HCT116 (cell line): ENCODE measurements at places on chromosomes 3 and 15. TPM values are rescaled to one million over a fixed set of nuclear protein-coding genes. Genes with fewer than 3 reads are reported as not detected.

The C3orf20 gene
- total RNA-seq, result 0.20 TPM

The ARMC8 gene
- total RNA-seq, result 36.2 TPM

The ACKR2 gene
- total RNA-seq, result 0.76 TPM

The ANKRD63 gene
- total RNA-seq, result 0.89 TPM

The LMAN1L gene
- 0.17 TPM for total RNA-seq

The B4GALT4 gene
- 15.9 TPM for total RNA-seq

The C3orf22 gene
- total RNA-seq, result not detected

The CCDC9B gene
- total RNA-seq, result 15.6 TPM

The UBE2Q2 gene
- 12.3 TPM for total RNA-seq

The SPSB4 gene
- 0.57 TPM for total RNA-seq

The RFTN1 gene
- total RNA-seq, result 3.9 TPM

The CADM2 gene
- not detected for total RNA-seq

The POLQ gene
- total RNA-seq, result 12.3 TPM

The GOLGA6A gene
- total RNA-seq, result 0.39 TPM

The CCR4 gene
- total RNA-seq, result not detected

The BFSP2 gene
- total RNA-seq, result not detected

The TLR9 gene
- 0.15 TPM for total RNA-seq

The DUOXA2 gene
- total RNA-seq, result not detected

The DLEC1 gene
- 0.61 TPM for total RNA-seq

The POC1A gene
- 34.0 TPM for total RNA-seq

The C3orf80 gene
- 2.4 TPM for total RNA-seq

The ARHGAP11A gene
- 102 TPM for total RNA-seq

The LRRC34 gene
- total RNA-seq, result not detected

The PDE8A gene
- 37.8 TPM for total RNA-seq

The LTK gene
- total RNA-seq, result 9.2 TPM

The SEC61A1 gene
- total RNA-seq, result 176 TPM

The GRK7 gene
- not detected for total RNA-seq

The SLC24A5 gene
- not detected for total RNA-seq

The THBS1 gene
- total RNA-seq, result 6.3 TPM

The TERC gene
- 47.0 TPM for total RNA-seq

The SCAMP5 gene
- 6.2 TPM for total RNA-seq

The ATP8B4 gene
- total RNA-seq, result 0.25 TPM

The NEIL1 gene
- total RNA-seq, result 41.4 TPM

The GRAMD2A gene
- 8.0 TPM for total RNA-seq

The EXD1 gene
- total RNA-seq, result not detected

The BCHE gene
- not detected for total RNA-seq

The LRRC3B gene
- not detected for total RNA-seq

The APH1B gene
- 8.5 TPM for total RNA-seq

The CYP8B1 gene
- 0.12 TPM for total RNA-seq

The TLNRD1 gene
- 22.5 TPM for total RNA-seq

The SH3GL3 gene
- 1.3 TPM for total RNA-seq

The CCDC39 gene
- not detected for total RNA-seq

The DISP2 gene
- 3.3 TPM for total RNA-seq

The GPR15 gene
- total RNA-seq, result 1.1 TPM

The IL1RAP gene
- total RNA-seq, result 5.8 TPM

The FBXO40 gene
- total RNA-seq, result not detected

The NR1I2 gene
- 0.07 TPM for total RNA-seq

The WDR93 gene
- 0.42 TPM for total RNA-seq

The LRTM1 gene
- not detected for total RNA-seq
